Stimulated activated CD8-positive, alpha-beta memory T cell treated with anti-CD3 and anti-CD28 coated beads, Interleukin-15, amount 100 ng/mL, for 1 hour (primary cell): ENCODE measurements at places on chromosomes 5 and 9.

- DNase-seq: no peak
These were observed 17.1 kb upstream of the IL6ST start for GRCh38 chr5:56011835-56012234.

DNA sequence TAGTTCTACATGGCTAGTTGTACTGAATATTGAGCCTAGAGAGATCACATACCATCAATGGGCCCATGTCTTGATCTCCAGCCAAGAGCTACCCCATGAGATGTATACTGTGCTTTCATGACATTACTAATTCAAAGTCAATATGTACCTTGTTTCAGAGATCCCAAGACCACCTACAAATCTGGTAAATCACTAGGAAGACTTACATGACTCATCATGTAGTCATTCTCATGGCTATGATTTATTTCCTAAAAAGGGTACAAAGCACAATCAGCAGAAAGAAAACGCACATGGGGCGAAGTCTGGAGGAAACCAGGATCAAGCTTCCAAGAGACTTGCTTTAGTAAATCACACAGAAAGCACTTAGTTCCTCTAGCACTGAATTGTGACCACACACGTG, 103.0 kb downstream of the PCSK5 start:
- DNase-seq: no peak

DNA sequence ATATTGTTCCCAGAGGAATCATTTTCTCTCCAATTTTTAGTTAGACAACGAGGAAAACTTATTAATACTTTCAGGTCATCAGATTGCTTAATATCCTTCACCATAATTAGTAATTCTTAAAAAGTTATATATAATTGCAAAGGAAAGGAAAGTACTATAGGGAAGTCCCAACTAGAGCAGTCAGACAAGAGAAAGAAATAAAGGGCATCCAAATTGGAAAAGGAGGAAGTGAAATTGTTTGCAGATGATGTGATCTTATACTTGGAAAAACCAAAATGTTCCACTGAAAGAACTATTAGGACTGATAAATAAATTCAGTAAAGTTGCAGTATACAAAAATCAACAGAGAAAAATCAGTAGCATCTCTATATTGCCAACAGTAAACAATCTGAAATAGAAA, 223.5 kb upstream of the MEF2C start:
- DNase-seq: no peak

DNA sequence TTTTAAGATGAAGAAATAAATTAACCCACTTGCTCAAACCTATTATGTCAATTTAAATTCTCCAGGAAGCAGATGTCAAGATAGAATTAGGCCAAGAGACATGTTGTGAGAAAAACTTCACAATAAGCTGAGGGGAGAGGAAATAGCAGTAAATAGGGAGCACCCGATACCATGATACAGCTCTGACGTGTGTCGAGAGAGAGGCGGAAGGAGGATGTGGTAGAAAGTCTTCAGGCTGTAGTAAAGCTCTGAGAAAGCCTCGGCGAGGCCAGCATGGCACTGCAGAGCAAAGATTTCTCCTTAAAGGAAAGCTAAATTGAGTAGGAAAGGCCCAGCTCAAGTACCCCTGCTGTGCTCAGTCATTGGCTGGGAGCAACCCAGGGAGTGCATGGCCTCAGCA, 6.0 kb upstream of the PUM3 start:
- DNase-seq: no peak

- no peak for DNase-seq
These were observed 46.3 kb downstream of the PAM start for GRCh38 chr5:102801371-102801770.

- no peak for DNase-seq
These were observed 114.2 kb downstream of the RGS3 start for GRCh38 chr9:113577525-113578261.

DNA sequence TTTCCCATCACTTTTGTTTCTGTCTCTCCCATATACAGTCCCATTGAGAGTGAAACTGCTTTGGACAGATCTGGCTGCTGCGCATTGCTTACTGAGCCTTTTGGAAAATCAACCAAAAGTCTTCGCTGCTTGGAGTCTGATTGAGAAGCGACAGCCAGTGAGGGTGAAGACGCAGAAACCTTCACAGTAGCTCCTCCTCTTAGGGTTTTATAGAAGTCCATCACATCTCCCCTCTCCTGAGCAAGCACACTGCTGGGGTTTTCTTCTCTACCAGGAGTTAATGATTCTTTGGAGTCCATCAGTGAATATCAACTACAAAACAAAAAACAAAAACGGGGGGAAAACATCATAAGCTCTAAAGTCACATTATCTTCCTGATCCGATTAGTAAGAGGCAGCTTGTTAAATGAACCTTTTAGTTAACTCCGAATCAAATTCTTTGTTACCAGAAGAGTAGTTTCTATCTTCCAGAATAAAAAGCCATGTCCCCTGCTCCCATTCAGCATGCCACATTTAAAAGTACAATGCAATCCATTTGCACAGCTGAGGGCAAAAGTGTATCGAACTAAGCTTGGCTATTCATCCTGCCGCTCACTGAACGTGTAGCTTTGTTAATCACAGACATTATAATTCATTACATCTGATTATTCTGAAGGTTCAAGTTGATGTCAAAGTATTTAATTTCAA, 2.8 kb downstream of the NR3C1 start:
- DNase-seq: no peak

DNA sequence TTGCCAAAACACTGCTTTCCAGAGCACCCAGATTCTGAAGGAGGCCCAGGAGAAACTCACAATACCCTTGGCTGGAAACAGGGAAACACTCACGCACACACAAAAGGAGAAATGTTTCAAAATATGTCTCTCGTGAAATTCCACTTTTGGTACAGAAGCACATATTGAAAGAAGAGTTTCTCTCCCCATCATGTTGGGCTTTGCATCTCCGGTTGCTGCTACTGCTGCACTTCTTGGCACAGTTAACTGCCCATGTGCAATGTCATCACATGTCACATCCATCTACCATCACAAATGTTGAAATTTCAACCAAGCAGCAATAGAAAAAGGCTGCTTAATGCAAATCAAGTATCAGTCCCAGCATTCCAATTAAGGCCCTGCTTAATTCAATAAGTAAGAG, 72.1 kb downstream of the ABCA1 start:
- DNase-seq: no peak

DNA sequence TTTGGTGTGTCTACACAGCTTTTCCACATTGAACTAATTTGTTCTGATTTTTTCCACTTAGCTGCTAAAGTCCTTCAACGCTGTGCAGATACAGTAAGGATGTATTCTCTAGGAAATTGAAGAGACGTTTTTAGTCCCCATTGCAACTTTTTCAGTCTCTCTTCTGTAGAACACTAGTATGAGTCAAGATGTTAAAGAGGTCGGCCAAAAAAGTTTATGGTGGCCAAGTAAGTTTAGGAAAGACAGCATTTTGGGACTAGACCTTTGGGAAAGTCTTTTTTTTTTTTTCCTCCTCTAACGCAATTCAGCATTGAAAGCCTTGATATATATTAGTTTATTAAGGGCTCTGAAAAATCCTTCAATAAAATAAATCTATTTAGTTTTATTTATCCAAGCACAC, 243.5 kb upstream of the FBXL7 start:
- DNase-seq: no peak

- DNase-seq: no peak
These were observed 423.6 kb downstream of the CDK5RAP2 start for GRCh38 chr9:120156376-120156775.

GRCh38 chr5:1647580-1647979, 123.8 kb upstream of the LPCAT1 start:
- no peak for DNase-seq

- no peak for DNase-seq
These were observed 188.1 kb upstream of the PTGER4 start for GRCh38 chr5:40491644-40492043.

DNA sequence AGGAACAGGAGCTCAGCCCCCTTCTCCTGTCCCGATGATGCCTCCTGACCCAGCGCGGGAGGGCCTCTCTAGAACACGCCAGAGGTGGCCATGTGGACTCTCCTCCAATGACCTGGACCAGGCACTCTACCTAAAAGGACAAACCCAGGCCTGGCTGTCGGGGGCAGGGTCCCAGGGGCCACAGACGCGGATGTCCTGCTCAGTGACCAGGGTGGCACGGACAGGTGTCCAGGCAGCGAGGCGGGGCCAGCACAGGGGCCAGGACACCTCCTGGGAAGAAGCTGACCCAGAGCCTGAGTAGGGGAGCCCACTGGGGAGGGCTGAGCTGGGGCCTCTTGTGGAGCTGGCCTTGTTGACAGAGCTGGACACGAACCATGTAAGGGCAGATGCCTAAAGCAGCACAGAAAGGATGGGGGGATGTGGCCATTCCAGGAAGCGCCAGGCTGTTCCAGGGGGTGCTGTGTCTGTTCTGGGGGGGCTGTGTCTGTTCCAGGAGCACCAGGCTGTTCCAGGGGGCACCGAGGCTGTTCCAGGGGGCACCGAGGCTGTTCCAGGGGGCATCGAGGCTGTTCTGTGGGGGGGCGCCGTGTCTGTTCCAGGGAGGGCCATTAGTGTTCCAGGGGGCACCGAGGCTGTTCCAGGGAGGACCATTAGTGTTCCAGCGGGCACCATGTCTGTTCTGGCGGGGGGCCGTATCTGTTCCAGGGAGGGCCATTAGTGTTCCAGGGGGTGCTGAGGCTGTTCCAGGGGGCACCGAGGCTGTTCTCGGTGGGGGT, 30.5 kb downstream of the EXD3 start:
- DNase-seq: no peak

GRCh38 chr5:103117471-103117991, 2.4 kb downstream of the GIN1 start:
- DNase-seq: no peak

DNA sequence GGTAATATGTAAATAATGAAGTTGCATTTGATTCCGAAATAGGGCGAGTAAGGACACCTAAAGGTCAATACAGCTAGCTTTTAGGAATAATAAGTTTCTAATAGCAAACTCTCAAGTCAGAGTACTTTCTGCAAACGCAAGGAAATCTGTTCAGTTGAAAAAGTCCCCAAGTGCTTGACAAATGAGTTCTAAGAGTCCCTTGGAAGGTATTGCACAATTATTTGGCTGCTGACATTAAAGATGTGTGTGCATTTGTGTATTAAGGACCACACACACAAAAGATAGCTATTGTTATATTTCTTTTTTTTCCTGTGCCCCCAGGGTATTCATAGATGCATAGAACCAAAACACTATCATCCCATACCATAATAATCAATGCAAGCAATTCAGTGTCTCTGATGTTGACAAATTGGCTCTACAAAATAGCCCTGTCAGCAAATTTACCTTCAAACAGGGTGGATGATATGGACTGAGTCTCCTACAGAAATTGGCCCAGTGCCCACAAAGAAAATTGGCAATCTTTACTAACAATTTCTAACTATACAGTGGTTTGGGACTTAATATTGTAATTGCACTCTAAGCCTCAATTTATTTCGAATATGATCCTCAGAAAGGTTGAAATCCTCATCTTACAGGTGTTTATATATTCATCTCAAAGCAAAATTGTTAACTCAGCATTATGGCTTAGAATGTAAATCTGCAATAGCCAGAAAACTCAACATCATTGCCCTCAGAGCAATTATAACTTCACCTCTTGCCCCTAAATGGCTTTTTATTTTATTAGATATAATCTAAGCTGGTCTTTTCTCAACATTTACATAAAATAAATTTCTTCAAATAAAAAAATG, 827.2 kb downstream of the MAT2B start:
- no peak for DNase-seq

DNA sequence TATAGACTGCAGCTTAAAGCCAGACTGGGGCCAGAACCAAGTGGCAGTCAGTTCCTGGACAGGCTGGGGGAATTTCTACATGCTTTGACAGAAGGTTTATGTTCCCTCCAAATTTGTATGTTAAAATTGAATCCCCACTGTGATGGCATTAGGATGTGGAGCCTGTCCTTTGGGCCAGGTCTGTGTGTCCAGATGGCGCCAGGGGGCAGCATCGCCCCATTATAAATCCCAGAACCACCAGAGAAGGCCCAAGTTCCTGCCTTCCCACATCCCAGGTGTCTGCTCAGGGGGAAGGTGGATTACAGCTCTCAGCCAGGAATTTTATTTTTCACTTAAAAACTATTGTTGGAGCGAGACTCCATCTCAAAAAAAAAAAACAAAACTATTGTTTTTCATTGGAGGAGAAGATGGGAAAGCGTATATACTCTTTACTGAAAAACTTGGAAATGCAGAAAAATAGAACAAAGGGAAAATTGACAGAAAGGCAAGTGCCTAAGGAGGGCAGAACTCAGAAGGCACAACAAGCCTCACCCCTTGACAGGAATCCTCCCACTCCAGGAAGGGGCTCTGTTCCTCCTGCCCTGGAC, 5.0 kb downstream of the IL3 start:
- peak; percentile 24 for DNase-seq

DNA sequence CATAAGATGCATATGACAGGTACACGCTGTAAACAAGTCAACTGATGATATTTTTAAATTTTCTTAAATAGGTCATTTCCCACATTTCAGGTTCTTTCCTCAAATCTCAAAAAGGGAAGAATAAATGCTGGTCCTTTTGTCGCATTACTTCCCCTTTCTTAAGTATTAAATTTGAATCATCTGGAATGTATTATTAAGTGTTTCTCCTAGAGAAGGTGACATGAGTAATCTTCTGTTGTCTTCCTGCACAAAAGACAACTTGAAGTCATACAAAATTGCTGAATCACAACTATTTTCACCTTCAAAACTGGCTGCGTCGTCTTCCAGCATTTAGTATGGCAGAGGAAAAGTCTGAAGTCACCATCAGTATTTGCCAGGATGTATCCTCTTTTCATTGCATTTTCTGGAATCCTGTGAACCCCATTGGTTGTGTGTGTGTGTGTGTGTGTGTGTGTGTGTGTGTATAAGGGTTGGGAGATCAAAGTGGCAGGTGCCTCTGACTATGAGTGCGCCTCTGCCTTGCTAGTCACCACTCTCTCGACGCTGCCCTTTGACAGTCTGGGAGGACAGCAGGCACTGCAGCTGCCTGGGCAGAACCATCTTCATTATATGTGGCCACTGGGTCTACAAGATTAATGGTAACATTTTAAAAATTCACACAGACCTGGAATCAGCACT, 86.9 kb downstream of the MVB12B start:
- DNase-seq: no peak

- DNase-seq: no peak
These were observed 1.6 kb downstream of the ANXA6 start for GRCh38 chr5:151155775-151156506.

- no peak for DNase-seq
These were observed 12.8 kb downstream of the RPL12 start for GRCh38 chr9:127438394-127438793.

- DNase-seq: no peak
These were observed 53.1 kb downstream of the TLE1 start for GRCh38 chr9:81636255-81636599.
